ENCODE measurements at places on chromosomes 6 and 20.

- no peak for DNase-seq
These were observed 136.4 kb upstream of the PLCB4 start for GRCh38 chr20:8932192-8933165.

GRCh38 chr6:101178748-101179147 lies 214.8 kb upstream of the GRIK2 start:
- no peak for DNase-seq

GRCh38 chr6:148509119-148509799 lies 166.6 kb downstream of the SASH1 start:
- DNase-seq: no peak

DNA sequence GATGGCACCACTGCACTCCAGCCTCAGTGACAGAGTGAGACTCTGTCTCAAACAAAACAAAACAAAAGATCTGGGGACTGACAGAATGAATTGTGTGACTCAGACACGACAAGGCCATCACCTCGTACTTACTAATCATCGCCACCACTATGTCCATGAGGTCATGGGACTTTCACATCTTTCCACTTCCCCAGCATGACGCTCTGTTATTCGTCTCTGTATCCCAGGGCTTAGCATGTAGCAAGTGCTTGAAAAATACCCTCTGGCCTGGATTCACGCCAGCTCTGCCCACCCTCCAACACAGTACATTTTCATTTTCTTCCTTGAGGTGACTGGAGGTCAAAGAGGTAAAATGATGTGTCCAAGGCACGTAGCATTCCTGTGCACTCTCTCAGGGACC lies 27.8 kb downstream of the FGD2 start:
- no peak for DNase-seq

Measured in brain pericyte (primary cell).